Adipose tissue (tissue), 3 donors: ENCODE measurements at places on chromosomes 13 and 19. TPM values are rescaled to one million over a fixed set of nuclear protein-coding genes. Genes with fewer than 3 reads are reported as not detected.

The PSG1 gene
- polyA plus RNA-seq: not detected

The OR7D2 gene
- 0.07 TPM for polyA plus RNA-seq

The ETV2 gene
- 0.79 TPM for polyA plus RNA-seq

The TGFBR3L gene
- 1.0 TPM for polyA plus RNA-seq

The NUP62 gene
- polyA plus RNA-seq: 15.0 TPM

The PRTN3 gene
- 2.8 TPM for polyA plus RNA-seq

The MEX3D gene
- polyA plus RNA-seq: 5.3 TPM

The SERPINE3 gene
- not detected for polyA plus RNA-seq

The STARD13 gene
- polyA plus RNA-seq: 13.3 TPM

The WDR88 gene
- not detected for polyA plus RNA-seq

The OR7E24 gene
- not detected for polyA plus RNA-seq

The VN1R4 gene
- polyA plus RNA-seq: not detected

The COG3 gene
- 11.1 TPM for polyA plus RNA-seq
